ENCODE measurements at places on chromosomes 1 and 21.

GRCh38 chr1:165253818-165254254 is 102.7 kb downstream of the LMX1A start:
- DNase-seq: no peak

- DNase-seq: no peak
Measured at GRCh38 chr1:68347415-68347814, 102.3 kb downstream of the RPE65 start.

GRCh38 chr1:204567071-204567470 is 50.9 kb downstream of the MDM4 start:
- no peak for DNase-seq

DNA sequence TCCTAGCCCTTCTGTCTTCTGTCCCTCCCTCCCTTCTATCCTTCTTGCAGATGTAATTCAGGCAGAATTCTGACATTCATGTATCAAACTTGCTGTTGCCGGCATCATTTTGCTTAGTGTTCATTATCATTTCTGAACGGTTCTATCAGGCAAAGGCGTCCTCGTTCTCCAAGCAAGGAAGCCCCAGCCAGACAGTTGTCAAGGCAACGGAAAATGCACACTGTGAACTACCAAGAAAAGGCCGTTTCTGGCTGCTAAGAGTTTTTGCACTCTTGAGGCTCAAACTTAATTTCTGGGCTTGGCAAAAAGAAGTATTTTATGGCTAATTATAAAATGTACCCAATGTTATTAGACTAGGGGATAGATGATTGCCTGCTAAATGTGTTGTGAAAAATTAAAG is 164.7 kb upstream of the KCNJ15 start:
- DNase-seq: no peak

DNA sequence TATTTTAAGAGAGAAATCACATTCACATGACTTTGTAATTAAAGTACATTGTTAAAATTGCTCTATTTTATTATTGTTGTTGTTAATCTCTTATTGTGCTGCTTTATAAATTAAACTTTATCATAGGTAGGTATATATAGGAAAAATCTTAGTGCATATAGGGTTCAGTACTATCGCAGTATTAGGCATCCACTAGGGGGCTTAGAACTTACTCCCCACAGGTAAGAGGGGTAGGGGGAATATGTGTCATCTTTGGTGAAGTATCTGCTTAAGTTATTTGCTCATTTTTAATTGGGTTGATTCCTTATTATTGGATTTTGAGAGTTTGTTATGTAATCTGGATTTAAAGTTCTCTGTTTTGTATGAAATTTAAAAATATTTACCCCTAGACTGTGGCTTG is 385.2 kb downstream of the DUSP10 start:
- DNase-seq: no peak

GRCh38 chr1:160781186-160781766 is 14.7 kb upstream of the LY9 start:
- DNase-seq: no peak

DNA sequence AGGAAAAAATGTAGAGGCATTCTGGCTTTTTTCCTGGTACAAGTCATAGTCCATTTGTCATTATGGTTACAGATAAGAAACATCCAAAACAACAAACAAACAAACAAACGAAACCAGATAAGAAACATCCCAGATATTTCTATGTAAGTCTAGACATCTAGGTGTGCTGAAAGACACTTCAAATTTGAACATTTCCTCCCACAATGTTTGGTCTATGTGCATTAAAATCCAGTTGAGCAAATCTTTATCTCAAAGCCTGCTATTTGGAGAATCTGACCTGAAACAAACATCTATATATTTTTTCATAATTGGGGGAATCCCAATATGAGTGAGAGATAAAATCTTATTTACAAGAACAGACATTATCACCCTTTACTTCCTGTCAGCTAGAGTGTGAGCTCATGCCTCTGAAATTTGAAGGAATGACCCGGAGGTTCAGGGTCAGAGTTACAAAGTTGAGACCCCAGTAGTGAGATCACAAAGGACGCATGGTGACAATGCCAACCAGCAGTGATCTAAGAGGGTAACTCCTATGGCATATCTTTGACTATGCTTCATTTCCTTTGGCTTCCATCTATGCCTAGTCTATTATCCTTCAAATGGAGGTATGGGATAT is 182.9 kb upstream of the ATP1B1 start:
- no peak for DNase-seq

- no peak for DNase-seq
Measured at GRCh38 chr1:241627453-241628259, 12.5 kb downstream of the CHML start.

GRCh38 chr1:173190101-173190936 is 16.8 kb downstream of the TNFSF4 start:
- no peak for DNase-seq

GRCh38 chr1:118118469-118118868 is 66.6 kb downstream of the SPAG17 start:
- DNase-seq: no peak

- DNase-seq: no peak
Measured at GRCh38 chr21:14095056-14095455, 115.7 kb downstream of the LIPI start.

GRCh38 chr21:34043333-34043732 is 30.0 kb upstream of the MRPS6 start:
- DNase-seq: no peak

DNA sequence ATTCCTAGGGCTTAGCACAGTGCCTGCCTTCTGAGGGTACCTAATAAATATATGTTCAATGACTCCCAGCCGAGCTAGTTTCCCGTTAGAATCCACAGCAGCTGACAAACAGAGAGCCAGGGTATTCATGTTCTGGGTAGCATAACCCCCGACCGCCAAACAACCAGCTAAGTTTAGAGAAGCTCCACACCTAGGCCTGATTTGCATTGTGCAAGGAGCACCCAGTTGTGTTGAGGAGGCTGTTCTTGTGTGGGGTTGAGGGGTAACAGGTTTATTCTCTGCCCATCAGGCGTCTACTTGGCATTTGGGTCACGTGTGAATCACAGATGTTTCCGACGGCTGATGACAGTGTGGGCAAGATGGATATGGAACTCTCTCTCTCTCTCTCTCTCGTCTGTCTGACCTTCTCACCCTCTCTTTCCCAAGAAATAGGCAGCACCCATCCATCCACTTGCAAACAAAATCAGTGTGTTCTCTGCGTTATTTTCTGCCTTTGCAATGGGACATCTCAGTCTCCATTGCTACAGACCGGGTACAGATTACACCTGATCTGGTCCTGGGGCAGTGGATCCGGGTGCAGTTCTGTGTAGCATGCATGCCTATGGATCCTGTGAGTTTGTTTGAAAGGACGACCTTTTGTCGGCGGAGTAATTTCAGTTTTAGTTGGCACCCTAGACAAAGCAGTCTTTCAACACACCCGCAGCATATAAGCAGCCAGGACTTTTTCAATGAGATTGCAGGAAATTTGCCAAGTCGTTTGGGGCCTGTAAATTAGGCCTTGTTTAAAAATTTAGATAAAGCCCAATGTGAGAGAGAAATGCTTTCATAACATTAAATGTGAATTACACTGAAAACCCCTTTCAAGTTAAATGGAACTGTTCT is 29.4 kb downstream of the KAZN start:
- no peak for DNase-seq

DNA sequence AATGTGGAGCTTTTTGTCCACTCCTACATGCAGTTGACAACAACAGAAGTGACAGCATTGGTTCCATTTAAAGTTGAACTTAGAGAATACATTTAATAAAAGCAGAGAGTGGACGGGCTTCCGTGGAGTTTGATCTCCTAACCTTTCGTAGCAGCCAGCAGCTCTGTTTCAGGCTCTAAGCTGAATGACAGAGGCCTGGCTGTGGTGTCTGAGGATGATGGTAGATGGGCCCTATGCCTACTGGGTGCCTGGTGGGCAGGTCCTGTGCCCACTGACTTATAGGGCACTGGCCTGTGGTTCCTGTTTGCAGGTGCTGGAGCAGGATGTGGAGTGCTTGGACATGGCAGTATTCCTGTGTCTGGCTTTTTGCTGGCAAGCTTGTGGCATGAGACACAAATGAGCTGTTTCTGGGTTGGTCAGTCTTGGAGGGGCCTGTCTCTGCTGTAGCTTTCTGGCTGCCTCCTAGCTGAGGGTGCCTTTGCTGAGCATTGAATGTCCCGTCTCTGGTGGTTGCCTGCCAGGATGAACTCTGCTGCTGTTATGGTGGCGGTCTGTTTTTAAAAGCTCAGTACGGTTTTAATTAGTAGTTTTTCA is 54.6 kb downstream of the PRDM2 start:
- DNase-seq: no peak

- DNase-seq: no peak
Measured at GRCh38 chr1:247400685-247401084, 15.3 kb upstream of the NLRP3 start.

- no peak for DNase-seq
Measured at GRCh38 chr1:5743435-5744095, 248.7 kb downstream of the NPHP4 start.

DNA sequence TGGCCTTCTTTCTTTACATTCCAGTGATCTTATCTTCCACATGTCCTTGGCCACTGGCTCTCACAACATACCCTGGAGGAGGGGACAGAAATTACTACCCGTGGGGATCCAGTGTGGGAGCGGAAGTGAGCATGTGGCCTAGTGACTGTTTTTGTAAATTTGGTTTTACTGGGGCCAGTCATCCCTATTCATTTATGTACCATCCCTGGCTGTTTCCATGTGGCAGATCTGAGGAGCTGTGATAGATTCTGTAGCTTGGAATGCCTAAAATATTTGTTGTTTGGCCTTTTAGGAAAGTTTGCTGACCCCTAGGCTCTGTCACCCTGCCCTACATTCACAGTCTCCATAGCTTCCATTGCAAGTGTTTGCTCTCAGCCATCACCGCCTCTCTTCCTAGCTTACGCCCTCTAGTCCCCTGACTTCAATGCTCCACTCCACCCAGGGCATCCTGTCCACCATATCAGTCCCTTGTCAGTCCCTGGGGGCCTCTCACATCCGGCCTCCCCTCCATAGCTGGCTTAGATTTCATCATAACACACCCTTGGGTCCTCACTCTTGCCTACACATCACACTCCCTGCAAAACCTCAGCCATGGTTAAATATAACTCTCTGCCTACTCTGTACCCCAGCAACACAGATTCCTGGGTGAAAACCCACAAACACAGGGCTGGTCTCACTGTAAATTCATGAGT is 25.8 kb downstream of the DHCR24 start:
- DNase-seq: no peak

DNA sequence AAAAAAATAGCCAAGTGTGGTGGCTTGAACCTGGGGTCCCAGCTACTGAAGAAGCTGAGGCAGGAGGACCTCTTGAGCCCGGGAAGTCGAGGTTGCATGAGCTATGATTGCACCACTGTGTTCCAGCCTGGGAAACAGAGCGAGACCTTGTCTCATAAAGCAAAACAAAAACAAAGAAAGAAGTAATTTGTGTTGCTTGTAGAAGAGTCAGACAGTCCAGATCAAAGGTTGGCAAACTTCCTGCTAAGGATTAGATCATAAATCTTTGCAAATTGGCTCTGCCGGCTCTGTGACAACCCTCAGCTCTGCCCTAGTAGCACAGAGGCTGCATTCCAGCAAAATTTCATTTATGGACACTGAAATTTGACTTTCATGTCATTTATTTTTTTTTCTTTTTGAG is 19.0 kb upstream of the MFN2 start:
- DNase-seq: no peak

DNA sequence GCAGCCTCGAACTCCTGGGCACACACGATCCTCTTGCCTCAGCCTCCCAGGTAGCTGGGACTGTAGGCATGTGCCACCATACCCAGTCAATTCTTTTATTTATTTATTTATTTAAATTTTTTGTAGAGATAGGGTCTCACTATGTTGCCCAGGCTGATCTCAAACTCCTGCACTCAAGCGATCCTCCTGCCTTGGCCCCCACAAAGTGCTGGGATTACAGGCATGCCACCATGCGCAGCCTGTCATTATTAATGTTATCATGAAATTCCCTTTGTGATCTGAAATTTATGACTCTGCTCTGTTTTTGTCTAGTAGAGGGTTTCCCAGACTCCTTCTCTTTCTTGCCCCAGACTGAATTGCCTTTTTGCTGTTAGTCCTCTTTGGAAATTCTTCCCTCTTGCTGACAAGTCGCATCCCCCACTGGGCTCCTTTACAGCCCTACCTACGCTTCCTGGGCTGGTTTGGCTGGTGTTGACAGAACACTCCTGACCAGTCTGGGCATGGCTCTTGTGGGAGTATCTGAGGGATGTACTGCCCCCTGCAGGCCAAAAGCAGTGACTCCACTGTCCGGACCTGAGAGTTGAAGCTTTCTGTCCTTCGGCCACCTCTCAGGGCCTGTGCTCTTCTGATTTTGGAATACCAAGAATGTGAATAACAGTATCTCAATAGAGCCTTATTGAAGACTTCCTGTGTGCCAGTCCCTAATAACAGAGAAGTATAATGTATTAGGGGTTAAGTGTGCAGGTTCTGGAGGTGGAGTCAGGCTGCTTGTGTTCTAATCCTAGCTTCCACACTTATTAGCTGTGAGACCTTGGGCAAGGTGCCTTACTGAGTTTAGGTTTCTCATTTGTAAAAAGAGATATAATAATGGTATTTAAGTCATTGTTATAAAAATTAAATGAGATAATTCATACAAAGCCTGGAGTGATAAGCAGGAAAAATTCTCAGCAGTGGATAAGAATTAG is 28.2 kb downstream of the TCEANC2 start:
- DNase-seq: peak; percentile 29

- DNase-seq: no peak
Measured at GRCh38 chr1:184881941-184882913, 92.1 kb downstream of the NIBAN1 start.

DNA sequence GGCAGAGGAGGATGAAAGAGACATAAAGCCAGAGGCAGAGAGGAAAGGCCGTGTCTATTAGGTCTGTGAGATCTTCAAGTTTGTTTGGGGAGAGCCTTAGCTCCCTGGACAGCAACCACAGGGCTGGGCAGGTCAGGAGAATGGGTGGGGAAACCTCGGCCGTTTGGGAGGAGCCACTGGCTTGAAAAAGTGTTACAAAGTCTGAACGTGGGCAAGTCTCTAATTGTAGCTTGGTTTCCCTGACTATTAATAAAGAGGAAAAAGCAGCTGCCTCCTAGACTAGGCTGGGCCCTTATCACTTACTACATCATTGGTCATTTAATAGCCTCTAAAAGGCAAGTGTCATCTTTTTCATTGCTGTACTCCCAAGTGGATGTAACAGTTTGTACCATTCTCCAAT is at the start of gene CCDC17:
CCDC17 (minus strand) TSS at position 83 of the 400 bp plus-strand sequence. CDS start 145 bp downstream, outside the sequence.
- no peak for DNase-seq

GRCh38 chr21:44418108-44418875 is 37.0 kb upstream of the LRRC3 start:
- DNase-seq: no peak

- DNase-seq: peak; percentile 20
Measured at GRCh38 chr1:27992276-27992675, 32.5 kb downstream of the XKR8 start.

- DNase-seq: no peak
Measured at GRCh38 chr21:34085129-34085528, 11.8 kb downstream of the MRPS6 start.

DNA sequence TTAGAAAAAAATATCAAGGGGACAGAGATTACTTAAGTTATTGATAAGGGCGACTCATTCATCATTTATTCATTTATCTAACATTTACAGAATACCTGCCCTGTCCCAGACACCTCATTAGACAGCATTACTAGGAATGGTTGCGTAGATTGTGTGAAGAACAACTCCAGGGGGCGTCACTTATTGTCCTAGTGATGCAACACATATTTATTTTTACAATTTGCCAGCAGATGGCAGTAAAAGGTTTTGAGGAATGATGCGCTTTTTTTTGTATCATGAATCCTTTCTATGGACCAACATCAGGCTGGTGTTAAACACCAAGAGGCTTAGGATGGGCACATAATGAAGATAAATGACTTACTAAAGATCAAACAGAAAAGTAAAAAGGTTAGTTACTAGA is 5.5 kb downstream of the NCAM2 start:
- DNase-seq: no peak

Data from activated gamma-delta T cell treated with anti-CD3 and anti-CD28 coated beads, Interleukin-2, amount 50 U/mL, for 16 hours (primary cell).